ENCODE measurements at places on chromosomes 7 and 10.

- peak; percentile 69 for DNase-seq
These were observed 111.2 kb upstream of the KIAA1217 start for GRCh38 chr10:24097751-24098207.

GRCh38 chr7:85324145-85324799 lies 137.4 kb upstream of the SEMA3D start:
- no peak for DNase-seq

GRCh38 chr7:135012229-135012628 lies 25.9 kb downstream of the AGBL3 start:
- no peak for DNase-seq

DNA sequence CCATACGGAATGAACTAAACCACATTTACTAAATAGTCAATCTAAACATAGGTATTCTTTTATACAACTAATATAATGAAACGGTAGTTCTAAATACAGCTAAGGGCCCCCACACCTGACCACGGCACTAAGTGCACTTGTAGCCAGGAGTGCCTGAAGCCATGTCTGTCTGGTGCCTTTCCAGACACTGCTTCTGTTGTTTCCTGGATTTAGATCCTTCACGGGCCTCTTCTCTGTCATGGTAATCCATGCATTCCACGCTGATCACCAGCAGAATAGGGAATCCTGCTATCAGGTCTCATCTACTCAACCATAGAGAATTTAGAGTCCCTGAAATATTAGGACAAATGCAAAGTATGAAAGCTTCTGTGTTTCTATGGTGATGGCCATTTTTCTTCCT lies 37.8 kb downstream of the OSBPL3 start:
- no peak for DNase-seq

GRCh38 chr10:35447693-35448407 lies 111.5 kb downstream of the CCNY start:
- no peak for DNase-seq

DNA sequence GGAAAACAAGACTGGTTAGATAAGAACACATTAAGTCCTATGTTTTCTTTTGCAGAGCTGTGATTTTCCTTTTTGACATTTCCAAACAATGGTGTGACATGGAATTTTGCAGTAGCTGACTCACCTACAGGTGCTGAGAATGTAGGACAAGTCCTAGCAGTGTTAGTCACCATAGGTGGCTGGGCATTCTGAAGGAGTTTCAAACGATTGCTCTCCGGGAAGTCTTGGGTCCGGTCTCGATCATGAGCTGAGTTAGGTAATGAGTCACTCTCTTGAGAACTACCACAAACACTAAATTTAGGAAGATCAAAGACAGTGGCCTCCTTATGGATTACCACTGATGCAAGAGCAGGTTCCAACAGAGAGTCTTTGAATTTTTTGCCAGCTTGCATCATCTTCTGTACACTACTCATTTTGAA lies 3.6 kb downstream of the FIGNL1 start:
- no peak for DNase-seq

DNA sequence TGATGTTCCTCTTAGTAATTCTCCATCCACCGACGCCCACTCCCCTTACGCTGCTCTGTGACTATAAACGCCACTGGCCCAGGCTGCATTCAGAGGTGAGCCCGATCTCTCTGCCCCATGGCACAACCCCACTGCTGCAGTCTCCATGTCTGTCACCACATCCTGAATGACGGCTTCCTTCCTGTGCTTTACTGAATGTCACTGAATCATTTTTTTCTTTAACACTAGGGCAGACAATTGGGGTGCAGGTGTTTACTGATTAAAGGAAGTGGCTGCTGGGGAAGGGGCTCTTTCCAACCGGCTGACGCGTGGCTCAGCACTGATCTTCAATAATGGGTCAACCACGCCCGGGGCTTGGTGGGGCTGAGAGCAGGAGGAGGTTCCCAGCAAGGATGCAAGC lies 208.3 kb downstream of the USP6NL start:
- DNase-seq, result no peak

GRCh38 chr10:127150136-127150535 lies 46.3 kb downstream of the INSYN2A start:
- no peak for DNase-seq

GRCh38 chr10:19325581-19325980 lies 277.0 kb downstream of the MALRD1 start:
- no peak for DNase-seq

DNA sequence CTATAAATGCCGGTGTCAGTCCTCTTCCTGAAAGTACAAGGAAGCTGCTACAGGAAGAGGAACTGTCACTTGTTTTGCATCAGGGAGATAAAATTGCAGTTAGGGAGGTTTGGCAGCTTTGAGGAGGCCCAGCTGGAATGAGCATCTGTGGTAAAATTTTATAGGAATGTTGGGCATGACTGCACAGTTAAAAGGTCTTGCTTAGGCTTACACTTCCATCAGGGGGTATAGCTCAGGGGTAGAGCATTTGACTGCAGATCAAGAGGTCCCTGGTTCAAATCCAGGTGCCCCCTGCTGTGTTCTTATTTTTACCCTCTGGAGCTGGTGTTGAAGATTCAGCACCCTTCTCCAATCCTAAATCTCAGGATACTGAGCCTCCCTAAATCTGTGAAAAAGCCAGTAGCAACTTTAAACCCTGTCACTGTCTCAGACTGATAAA lies 65.9 kb downstream of the ZNF467 start:
- DNase-seq, result no peak

- no peak for DNase-seq
These were observed 25.8 kb upstream of the CHST15 start for GRCh38 chr10:124119216-124119615.

- no peak for DNase-seq
These were observed 304.1 kb downstream of the PAXIP1 start for GRCh38 chr7:154698726-154699291.

- no peak for DNase-seq
These were observed 352.0 kb downstream of the PCLO start for GRCh38 chr7:82810558-82811259.

GRCh38 chr7:4216016-4216415 lies 466.1 kb upstream of the FOXK1 start:
- DNase-seq, result no peak

Data from right kidney (tissue), 9 donors.